Forelimb muscle (tissue), 1 donor: ENCODE measurements at places on chromosomes 5 and 9.

- DNase-seq: no peak
Measured at GRCh38 chr5:141196363-141196762, 3.1 kb upstream of the PCDHB11 start.

- DNase-seq: no peak
Measured at GRCh38 chr9:76667521-76667957, 96.7 kb upstream of the PCA3 start.

DNA sequence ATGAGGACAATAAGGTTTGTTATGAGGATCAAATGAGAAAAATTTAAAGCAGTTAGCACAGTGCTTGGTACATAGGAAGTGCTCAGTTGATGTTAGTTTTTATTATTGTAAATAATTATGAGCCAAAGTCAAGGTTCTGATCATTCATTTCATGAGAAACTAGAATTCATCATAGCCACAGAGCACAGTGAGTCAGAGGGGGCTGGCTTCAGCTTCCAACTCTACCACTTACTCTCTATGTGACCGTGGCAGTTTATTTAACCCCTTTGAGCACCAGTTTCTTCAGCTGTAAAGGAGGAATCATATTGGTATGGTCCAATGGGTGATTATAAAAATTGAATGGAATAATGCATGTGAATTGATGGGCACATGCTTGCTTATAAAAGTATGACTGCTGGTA is 39.4 kb downstream of the KLHL3 start:
- DNase-seq: no peak

DNA sequence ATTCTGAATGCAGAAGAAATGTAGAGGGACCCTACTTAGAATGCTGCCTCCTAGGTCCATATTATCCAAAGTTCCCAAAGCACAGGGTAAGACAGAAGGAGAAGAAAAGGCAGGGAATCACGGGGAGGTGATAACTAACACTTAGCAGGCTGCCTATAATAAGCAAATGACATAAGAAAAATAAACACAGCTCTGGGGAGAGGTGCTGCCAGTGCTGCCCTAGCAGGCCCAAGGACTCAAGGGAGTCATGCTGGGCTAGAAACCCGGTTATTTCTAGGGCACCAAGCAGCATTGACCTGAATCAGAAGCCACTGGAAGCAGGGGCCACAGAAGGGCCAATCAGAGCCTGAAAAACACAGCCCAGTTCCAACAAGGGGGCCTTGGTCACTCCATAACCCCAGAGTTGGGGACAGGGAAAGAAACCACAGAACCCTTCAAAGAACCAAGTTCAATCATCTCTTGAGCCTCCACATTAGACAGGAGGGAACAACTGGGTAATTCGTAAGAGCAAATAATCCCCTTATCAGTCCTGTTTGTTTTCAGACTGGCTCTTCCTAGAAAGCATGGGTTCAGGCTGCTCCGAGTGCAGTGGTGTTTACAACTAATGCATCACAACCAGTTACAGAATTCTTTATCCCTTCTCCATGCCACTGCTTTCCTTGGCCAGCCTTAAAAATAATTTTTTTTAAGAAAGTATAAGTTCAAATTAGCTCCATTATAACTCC is 24.0 kb downstream of the NRG2 start:
- no peak for DNase-seq

DNA sequence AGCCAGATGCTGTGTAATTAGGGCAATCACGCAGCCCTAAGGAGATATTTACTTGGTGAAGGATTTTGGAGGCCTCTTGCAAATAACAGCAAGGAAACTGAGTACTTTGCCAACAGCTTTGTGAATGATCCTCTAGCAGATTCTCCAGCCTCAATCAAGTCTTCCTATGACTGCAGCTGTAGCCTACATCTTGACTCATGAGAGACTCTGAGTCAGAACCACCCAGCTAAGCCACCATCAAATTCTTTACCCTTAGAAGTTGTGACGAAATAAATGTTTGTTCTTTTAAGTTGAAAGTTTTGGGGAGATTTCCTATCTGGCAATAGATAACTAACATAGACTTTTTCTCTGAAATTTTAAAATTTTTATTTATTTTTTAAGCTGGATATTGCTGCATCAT is 237.6 kb upstream of the CCNH start:
- no peak for DNase-seq

- DNase-seq: no peak
Measured at GRCh38 chr9:123637945-123638634, 282.1 kb downstream of the CRB2 start.

DNA sequence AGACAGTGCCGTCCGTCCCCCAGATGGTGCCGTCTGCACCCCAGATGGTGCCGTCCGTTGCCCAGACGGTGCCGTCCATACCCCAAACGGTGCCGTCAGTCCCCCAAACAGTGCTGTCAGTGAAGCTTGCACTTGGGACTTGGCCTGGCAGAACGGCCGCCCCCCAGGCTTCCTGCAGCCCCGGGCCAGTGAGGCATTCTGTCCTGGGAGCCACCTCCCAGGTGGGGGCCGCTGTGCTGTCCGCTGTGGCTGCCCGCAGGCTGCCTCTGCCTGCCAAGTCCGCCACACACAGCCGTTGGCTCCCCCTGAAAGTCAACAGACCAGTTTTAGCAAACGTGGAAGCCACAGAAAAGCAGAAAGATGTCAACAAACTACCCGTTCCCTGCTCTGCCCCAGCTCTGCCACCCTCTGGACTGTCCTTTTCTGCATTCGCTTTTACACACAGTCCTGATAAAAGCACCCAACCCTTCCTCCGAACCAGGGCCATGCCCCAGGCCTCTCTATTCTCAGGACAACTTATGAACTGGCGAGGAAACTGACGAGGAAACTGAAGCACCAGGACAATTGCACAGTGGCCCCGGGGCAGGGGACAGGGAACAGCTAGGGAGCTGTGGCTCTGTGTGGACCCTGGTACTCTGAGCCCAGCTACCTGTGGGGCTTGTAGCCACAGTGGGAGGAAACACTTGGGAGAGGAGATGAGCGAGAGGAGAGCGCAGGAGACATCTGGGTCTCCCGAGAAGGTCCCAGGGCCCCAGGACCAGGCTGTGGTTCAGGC is 39.6 kb upstream of the RXRA start:
- DNase-seq: no peak

GRCh38 chr9:16591092-16591491 is 279.4 kb downstream of the BNC2 start:
- no peak for DNase-seq

DNA sequence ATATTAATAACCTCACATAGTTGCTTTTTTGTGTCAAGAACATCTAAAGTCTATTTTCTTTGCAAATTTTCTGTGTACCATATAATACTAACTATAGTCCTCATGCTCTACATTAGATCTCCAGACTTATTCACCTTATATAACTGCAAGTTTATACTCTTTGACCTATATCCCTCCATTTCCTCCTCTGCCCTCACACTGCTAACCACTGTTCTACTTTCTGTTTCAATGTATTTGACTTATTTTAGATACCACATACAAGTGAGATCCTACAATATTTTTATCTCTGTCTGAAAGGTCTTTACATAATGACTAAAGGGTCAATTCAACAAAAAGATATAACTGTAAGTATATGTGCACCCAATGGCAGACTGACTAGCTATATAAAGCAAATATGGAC is 789.7 kb upstream of the ZNF608 start:
- no peak for DNase-seq

DNA sequence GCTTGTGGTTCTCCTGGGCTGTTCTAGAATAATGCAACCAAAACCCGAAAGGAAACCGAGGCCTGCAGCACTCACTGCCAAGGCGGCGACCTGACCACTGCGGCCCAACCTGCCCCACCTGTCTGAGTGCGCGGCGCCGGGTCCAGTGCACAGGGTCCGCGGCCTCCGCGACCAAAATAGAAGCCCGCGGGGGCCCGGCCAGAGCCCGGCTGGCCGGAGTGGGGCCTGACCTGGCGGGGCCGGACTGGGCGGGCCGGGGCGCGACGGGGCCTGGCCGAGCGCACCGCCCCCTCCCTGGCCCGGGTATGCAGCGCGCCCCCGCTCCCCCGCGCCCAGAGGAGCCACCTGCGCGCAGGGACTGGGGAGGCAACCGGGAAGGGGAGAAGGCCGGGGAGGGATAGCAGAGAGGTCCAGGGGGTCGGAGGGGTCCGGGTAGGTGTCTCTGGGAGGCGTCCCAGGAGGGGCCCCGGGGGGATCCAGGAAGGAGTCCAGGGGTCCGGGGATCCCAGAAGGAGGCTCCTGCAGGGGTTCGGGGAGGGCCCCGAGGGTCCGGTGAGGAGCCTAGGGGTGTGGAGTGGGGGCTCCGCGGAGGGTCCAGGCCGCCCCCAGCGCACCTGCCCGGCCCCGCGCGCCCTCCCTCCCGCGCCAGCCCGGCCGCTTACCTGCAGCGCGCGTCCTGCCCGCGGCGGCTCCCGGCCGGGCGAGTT is 503 bp downstream of the SEMA4D start:
- DNase-seq: no peak
